ENCODE measurements at places on chromosomes 5 and 9. TPM values are rescaled to one million over a fixed set of nuclear protein-coding genes. Genes with fewer than 3 reads are reported as not detected.
A peak's percentile ranks its signal among the peaks of the same experiment; 100 is the strongest.

TPM2 gene
- total RNA-seq = 26.5 TPM

- no peaks in the 10 kb centered on the region for H3K36me3 ChIP-seq
- peak; percentile 35 for DNase-seq
- H3K4me3 ChIP-seq = no peak overlapping the region
- H3K27me3 ChIP-seq = no peaks in the 10 kb centered on the region
- H3K4me1 ChIP-seq = peaks cover 12% of the 10 kb centered on the region
Observed at GRCh38 chr9:36433386-36433785, 33.3 kb upstream of the RNF38 start.

- no peaks in the 10 kb centered on the region for H3K27me3 ChIP-seq
- no peaks in the 10 kb centered on the region for H3K36me3 ChIP-seq
- no peaks in the 10 kb centered on the region for H3K4me1 ChIP-seq
- H3K27ac ChIP-seq = no peak overlapping the region
- peak overlapping the region; percentile 52 for H3K4me3 ChIP-seq
Observed at GRCh38 chr5:88140396-88140855, 128.2 kb downstream of the TMEM161B start.

ZDHHC11 gene
- total RNA-seq = 5.0 TPM

SOWAHA gene
- 3.7 TPM for total RNA-seq

GRCh38 chr5:28082610-28083009 lies 1044.2 kb upstream of the CDH9 start:
- H3K4me3 ChIP-seq = no peak overlapping the region
- no peak for DNase-seq
- H3K27ac ChIP-seq = no peak overlapping the region
- H3K4me1 ChIP-seq = no peaks in the 10 kb centered on the region
- no peaks in the 10 kb centered on the region for H3K27me3 ChIP-seq

DNA sequence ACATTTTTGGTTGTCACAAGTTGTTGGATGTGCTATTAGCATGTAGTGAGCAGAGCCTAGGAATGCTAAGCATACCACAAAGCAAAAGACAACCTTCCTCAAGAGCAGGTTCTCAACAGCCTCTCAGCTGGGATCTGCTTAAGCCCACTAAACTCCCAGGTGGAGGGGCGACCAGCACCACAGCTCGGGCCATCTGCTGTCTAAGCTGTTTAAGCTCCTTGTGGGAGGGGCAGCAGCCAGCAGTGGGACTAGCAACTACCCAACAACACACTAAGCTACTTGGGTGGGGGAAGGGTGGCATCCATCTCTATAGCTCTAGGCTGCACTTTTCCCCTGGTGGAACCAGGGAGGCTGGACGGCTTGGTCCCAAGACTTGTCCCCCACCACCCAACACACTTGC lies 1052.7 kb upstream of the ARRDC3 start:
- no peak overlapping the region for H3K4me3 ChIP-seq
- no peaks in the 10 kb centered on the region for H3K27me3 ChIP-seq
- no peak for DNase-seq
- no peaks in the 10 kb centered on the region for H3K36me3 ChIP-seq

DRD1 gene
- not detected for total RNA-seq

DNA sequence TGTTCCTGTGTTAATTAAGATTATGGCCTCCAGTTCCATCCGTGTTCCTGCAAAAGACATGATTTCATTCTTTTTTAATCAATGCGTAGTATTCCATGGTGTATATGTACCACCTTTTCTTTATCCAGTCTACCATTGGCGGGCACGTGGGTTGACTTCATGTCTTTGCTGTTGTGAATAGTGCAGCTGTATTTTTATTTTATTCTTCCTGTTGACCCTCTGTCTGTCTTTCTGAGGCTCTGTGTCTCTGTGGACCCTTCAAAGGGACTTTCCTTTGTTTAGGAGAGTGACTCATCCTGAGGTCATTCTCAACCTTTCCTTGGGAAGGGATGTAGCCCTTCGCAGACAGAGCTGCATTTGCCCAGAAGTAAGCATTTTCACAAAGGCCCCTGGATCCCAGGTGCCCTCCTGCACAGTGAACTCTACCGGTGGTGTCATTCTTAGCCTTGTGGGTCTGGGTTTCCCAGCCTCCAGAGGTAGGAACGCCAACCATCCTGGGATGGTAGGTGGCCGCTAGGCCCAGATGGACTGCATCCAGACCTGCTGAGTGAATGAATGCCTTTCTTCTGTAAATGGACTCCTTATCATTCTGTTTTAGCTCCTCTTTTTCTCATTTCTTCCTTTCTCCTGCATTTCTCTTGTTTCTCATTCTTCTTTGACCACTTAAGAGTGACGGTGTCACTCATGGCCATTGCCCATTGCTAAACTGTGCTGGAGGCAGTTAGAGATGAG lies 22.4 kb downstream of the TRIO start:
- no peak for DNase-seq
- no peak overlapping the region for H3K4me3 ChIP-seq
- H3K27me3 ChIP-seq = no peaks in the 10 kb centered on the region
- H3K4me1 ChIP-seq = peaks cover 25% of the 10 kb centered on the region

- no peaks in the 10 kb centered on the region for H3K27me3 ChIP-seq
- H3K36me3 ChIP-seq = no peaks in the 10 kb centered on the region
- DNase-seq = no peak
- no peak overlapping the region for H3K27ac ChIP-seq
- no peaks in the 10 kb centered on the region for H3K4me1 ChIP-seq
Observed at GRCh38 chr5:109003928-109004327, 256.2 kb downstream of the FER start.

DNA sequence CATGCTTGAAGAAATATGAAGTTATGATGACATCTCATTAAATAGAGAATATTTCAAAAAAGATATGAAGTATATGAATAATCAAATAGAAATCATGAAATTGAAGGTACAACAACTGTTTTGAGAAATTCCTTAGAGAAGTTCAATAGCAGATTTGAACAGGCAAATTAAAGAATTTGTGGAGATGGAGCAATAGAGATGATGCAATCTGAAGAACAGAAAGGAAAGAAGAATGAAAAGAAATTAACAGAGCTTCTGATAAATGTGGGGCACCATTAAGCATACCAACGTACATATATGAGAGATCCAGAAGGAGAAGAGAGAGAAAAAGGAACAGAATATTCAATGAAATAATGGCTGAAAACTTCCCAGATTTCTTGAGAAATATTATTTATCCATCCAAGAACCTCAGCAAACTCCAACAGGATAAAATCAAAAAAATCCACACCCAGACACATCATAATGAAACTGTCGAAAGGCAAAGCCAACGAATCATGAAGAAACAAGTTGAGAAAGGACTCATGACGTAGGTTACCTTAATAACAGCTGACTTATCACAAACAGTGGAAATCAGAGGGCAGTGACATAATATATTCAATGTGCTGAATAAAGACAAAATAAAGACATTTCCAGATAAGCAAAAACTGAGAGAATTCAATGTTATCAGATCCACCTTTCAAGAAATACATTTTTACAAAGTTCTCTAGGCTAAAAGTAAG lies 297.2 kb upstream of the TARS1 start:
- H3K4me1 ChIP-seq = no peaks in the 10 kb centered on the region
- H3K4me3 ChIP-seq = no peak overlapping the region
- no peak overlapping the region for H3K27ac ChIP-seq
- H3K36me3 ChIP-seq = no peaks in the 10 kb centered on the region

GRCh38 chr9:12133416-12133815 lies 559.8 kb upstream of the TYRP1 start:
- no peak overlapping the region for H3K4me3 ChIP-seq
- H3K27ac ChIP-seq = no peak overlapping the region
- H3K4me1 ChIP-seq = no peaks in the 10 kb centered on the region

GRCh38 chr5:125970631-125971307 lies 452.4 kb upstream of the GRAMD2B start:
- no peaks in the 10 kb centered on the region for H3K27me3 ChIP-seq
- no peak overlapping the region for H3K27ac ChIP-seq
- H3K4me3 ChIP-seq = no peak overlapping the region

DNA sequence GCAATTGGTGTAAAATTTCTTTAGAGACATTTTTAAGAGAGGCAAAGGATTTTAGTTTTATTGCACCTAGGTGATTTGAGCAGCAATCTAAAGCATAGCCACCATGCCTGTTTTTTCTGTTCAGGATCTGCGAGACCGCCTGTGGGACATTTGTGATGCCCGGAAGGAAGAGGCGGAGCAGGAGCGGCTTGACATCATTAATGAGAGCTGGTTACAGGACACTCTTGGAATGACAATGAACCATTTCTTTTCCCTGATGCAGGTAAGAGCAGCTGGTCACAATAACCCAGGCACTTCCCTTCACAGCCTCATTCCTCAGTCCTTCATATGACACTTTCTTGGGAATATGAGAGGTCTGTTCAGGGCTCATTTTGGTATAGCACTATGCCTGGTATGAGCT lies 103.2 kb upstream of the IL7R start:
- no peak for DNase-seq
- no peak overlapping the region for H3K4me3 ChIP-seq
- H3K27ac ChIP-seq = no peak overlapping the region
- H3K36me3 ChIP-seq = no peaks in the 10 kb centered on the region
- H3K27me3 ChIP-seq = no peaks in the 10 kb centered on the region

PPP3R2 gene
- not detected for total RNA-seq

- no peak overlapping the region for H3K4me3 ChIP-seq
- no peaks in the 10 kb centered on the region for H3K36me3 ChIP-seq
- peak; percentile 39 for DNase-seq
- no peak overlapping the region for H3K27ac ChIP-seq
- H3K27me3 ChIP-seq = no peaks in the 10 kb centered on the region
- no peaks in the 10 kb centered on the region for H3K4me1 ChIP-seq
Observed at GRCh38 chr5:152271420-152271819, 133.7 kb downstream of the NMUR2 start.

DNA sequence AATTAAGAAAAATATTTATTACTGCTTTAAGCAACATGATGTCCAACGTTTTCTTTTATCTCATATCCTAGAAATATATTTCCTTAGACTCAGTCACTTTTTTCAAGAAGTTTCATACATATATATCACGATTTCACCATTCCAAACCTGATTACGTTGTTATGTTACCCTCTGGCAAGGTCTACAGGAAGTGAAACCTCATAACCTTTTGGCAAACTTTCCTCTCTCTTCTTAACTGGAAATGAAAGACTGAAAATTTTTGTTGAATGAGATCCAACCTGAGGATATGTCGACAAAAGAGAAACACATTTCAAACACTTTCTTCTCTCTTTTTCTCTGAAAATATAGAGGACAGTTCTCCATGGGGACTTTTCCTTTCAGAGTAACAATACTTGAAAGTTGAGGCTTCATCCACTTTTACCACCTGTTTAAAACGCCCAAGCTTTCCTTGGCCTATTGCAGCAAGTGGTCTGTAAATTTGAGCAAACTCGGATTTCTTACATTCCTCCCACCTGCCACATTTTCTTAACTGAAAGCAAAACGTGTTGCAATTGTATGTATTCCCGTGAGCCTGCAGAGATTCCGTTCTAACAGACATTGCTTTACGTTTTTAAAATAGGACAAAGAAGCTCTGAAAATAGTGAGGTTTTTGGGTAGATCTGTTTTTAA lies 298.1 kb downstream of the CETN3 start:
- H3K27me3 ChIP-seq = no peaks in the 10 kb centered on the region
- H3K36me3 ChIP-seq = no peaks in the 10 kb centered on the region
- H3K27ac ChIP-seq = no peak overlapping the region
- no peak overlapping the region for H3K4me3 ChIP-seq

Measured in Caco-2 (cell line).